ENCODE measurements at places on chromosomes 12 and 14.

DNA sequence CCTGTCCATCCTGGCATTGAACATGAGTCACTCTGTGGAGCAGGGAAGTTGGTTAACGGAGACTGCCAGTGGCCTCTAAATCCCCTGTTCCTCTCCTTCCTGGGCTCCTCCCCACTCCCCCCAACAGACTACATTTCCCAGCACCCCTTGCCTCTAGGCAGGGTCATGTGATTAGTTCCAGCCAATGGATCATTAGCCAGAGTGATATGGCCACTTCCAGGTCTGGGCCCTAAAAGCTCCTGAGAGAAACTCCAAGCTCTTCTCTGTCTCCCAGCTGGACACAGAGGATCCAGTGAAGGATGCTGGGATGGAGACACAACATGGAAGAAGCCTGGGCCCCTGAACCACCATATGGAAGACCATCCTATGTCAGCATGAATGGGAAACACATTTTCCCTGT lies 54.4 kb upstream of the RFLNA start:
- DNase-seq: no peak

DNA sequence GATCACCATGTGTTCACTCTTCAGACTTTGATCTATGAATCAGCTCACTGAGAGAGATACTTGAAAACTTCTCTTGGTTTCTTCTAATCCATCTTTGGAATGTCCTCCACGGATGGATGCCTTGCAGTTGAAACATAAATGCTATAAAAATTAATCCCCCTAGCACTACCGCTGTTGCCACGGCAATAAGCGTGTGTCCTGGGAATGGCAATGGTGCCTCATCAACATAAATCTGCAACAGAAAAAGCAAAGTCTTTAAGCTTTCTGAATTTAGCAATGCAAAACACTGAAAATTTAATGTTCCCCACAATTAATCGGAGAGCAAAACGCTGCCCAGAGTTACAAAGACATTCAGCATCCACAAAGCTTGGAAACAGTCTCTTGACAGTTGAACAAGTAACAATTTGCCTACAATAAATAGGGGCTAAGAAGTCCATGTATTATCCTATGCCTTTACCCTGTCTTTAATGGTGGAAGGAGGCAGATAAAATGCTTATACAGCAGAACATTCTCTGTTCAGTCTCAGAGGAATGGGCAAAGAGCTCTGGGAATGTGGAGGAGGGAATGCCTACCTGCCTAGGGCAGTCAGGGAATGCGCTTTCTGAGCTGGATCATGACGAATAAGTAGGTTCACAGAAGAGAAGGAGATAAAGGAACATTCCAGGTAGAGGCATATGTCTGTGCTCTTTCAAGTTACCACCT lies 70.9 kb upstream of the PPP4R3A start:
- DNase-seq: no peak

DNA sequence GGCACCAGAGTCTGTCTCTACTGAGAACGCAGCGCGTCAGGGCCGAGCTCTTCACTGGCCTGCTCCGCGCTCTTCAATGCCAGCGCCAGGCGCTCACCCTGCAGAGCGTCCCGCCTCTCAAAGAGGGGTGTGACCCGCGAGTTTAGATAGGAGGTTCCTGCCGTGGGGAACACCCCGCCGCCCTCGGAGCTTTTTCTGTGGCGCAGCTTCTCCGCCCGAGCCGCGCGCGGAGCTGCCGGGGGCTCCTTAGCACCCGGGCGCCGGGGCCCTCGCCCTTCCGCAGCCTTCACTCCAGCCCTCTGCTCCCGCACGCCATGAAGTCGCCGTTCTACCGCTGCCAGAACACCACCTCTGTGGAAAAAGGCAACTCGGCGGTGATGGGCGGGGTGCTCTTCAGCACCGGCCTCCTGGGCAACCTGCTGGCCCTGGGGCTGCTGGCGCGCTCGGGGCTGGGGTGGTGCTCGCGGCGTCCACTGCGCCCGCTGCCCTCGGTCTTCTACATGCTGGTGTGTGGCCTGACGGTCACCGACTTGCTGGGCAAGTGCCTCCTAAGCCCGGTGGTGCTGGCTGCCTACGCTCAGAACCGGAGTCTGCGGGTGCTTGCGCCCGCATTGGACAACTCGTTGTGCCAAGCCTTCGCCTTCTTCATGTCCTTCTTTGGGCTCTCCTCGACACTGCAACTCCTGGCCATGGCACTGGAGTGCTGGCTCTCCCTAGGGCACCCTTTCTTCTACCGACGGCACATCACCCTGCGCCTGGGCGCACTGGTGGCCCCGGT lies at the start of gene PTGDR:
Gene PTGDR (plus strand): TSS at position 198 of the 778 bp plus-strand sequence. CDS start 117 bp downstream, at position 315.
- DNase-seq: no peak

- DNase-seq: no peak
Observed at GRCh38 chr14:100593751-100594624, 6.8 kb upstream of the BEGAIN start.

DNA sequence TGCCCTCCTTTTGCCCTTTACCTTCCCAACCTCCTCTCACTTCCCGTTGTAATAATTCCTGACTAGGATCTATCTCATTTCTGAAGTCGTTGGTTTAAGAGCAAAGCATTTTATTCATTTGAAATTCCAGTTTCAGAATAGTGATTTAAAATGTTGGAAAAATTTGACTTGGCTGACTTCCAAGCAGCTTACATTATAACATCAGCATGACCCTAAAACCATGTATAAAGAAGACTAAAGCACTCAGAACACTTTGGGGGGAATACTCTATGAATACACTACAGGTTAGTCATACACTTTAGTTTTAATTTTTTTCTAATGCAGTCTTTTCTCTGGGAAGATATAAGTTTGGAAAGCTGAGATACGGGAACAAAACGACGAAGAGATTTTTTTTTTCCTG lies 161.1 kb downstream of the BTG1 start:
- DNase-seq: no peak

DNA sequence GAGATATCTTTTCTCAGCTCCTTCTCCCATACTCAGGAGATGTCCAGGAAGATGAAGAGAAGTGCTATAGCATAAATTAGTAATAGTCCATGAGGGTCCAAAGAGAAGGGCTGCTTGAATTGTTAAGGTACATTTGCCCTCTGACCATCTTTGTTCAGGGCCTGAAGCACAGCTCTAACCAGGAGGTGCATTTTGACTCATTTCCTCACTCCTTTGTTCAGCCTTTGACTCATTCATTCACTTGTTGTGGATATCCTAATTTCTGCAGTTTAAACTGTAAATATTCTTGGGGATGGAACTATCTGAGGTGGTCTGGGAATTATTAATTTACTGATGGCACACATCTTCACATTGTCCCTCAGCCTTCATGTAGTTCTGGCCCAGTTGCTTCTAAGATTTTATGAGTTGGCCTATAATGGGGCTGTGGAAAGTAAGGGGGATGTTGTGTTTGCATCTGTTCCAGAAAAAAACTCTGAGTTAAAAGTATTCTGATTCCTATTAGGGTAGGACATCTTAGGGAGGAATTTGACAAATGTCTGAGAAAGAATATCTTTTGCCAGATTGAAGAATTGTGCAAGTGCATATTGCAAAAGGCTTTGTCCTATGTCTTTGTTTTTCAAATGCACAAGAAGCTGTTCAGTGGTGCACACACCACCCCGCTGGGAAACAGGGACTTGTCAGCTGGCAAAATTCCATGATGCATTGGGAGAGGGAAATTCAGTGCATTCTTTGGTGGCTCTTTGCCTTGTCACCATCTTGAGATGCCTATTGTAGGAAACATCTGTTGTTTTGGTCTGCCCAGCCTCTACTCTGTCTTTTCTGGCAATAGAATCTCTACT lies 22.1 kb downstream of the SMOC1 start:
- no peak for DNase-seq

DNA sequence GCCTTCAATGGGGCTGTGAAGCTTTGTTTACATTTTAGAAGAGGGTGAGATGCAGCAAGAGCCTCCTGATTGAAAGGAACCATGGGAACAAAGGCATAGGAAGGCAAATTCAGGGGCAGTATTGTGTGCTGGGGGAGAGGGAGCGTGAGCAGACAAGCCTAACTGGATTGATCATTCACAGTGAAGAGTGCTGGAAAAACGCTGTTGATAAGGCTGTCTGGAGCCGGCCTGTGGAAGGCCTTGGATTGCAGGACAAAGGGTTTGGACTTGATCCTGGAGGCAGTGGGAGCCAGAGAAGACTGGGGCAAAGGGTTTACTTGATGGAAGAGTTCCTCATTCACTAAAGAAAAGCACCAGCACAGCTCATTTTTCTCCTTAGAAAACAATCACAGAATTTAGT lies 160.5 kb downstream of the PAH start:
- no peak for DNase-seq

GRCh38 chr14:103502877-103503276 lies 19.8 kb downstream of the CKB start:
- DNase-seq: no peak

- no peak for DNase-seq
Observed at GRCh38 chr12:66239295-66239694, 50.3 kb downstream of the IRAK3 start.

GRCh38 chr12:49900371-49900770 lies 3.3 kb downstream of the FAIM2 start:
- DNase-seq: no peak

DNA sequence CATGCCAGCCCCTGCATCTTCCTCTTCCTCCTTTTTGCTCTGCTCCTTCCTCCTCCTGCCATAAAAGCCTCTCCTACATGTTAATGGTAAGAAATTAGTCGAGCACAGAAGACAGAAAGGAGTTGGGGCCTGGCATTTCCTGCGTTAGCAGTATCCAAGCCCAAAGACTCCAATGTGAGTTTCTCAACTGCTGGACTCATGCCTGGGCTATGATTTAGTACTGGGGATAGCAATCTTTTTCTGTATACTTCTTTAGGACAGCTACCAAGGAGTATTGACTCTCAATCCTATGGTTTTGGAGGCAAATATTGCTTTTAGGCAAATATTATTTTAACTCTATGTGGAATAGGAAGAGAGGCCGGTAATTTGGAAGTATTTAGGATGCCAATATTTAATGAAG lies 18.0 kb upstream of the SLC38A4 start:
- no peak for DNase-seq

DNA sequence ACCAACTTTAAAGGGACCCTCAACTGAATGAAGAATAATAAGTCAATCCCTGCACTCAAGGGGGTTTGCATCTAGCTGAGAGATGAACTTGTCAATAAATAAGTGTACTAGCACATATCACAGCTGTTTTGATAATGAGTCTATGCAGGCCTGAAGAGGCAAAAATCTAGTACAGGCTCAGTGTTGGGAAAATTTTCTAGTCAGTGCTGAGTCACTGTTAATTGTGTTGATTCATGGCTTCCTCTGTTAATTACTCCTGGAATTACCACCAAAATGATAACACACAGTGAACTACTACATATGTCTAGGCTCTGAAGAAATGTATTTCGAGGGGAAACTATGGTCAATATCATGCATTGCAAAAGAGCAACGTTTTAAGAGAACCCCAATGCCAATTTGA lies 18.9 kb downstream of the SNRPF start:
- DNase-seq: no peak

DNA sequence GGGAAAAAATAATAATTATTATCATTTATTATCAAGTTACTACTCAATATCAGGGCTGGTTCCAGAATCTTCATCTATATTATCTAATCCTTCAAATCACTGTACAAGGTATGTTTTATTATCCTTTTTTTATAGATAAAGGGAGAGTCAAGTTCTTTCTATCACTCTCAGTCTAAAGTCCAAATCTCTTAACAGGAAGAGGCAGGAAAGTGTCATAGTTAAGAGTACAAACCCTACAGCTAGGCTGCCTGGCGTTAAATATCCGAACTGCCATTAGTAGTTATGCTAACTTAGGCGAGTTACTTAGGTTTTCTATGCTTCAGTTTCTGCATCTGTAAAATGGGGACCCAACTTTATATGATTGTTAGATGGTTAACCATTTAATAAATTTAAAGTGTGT lies 99.4 kb upstream of the CCDC91 start:
- DNase-seq: no peak

- DNase-seq: no peak
Observed at GRCh38 chr12:91202390-91202789, 19.8 kb upstream of the DCN start.

DNA sequence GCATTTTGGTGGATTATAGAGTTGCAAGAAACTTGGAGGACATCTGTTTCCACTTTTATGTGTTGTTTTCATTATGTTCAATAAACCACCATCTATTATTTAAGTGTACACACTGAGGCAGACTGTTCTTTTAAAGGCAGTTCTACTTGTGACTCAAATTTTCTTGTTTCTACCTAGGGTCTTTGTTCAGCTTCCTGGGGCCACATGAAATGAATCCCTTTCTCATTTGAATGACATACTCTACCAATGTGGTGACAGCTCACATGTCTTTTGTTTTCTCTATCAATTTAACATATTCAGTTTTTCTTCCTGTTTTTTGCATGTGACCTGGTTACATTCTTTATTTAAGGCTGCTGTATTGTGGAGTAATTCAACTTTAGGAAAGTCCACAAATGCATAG lies 7.9 kb downstream of the SLC16A7 start:
- no peak for DNase-seq

DNA sequence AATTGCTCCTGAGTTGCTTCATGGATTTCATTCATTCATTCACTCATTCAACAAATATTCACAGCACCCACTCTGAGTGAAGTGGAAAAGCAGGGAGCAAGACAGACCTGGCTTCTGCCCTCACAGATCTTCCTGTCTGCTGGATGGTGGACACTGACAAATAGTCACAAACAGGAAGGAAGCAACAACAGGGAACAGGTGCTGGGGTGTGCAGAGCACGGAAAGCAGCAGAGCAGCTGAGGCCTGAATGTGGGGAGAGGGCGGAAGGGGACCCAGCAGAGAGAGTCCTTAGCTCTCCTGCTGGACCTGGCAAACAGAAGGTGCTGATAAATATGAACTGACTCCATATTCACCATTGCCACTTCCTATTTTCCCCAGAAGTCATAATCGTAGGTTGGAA lies 54.4 kb downstream of the SETD3 start:
- no peak for DNase-seq

- DNase-seq: no peak
Observed at GRCh38 chr12:997505-997904, 6.5 kb downstream of the ERC1 start.

DNA sequence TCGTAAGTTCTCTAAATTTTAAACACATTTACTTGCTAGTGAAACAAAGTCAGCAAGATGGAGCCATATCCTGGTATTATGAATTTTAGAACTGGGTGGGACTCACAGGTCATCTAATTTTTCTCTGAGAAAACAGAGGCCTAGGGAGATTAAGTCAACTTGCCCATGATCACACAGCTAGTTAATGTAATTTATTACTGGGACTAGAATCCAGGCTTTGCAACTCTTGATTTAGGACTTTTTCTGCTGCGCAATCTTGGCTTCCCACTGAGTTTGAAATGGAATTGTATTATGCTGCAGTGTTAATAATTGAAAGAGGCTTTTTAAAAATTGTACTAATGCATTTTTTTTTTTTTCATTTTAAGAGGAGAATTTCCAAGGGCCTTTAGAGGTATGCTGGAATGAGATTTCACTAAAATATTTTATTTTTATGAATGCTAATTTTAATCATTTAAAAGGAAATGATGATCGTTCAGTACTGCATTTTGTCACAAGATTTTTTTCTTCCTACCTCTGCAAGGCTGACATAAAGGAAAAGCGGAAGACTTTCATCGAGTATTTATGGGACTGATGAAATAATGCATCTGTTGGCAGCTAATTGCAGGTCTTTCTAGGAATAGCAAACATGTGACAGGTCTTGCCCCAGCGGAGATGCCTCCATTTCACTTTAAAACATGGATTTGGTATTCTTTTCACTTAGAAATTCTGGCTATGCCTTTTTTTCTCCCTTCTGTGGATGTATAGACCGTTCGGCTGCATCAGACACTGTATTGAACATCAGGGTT lies 9.6 kb downstream of the CRADD start:
- DNase-seq: no peak
